ENCODE measurements at places on chromosomes 5 and 9.

- no peak for DNase-seq
Observed at GRCh38 chr5:84260140-84260539, 124.5 kb downstream of the EDIL3 start.

DNA sequence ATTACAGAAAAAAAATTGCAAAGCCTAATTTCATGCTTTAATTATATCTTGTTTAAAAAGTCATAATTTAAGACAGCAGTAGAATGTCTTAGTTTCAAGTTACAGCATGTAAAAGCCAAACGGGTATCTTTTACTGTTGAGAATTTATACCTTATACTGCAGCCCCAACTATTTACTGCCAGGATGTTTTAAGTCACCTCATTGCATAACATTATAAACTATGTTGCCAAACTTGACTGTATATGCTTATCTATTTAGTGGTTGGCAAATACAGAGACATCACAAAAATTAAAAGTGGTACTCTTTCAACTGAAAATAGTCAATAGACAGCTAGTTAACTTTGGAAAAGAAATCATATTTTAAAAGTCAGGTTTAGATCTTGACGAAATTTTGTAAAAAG, 119.5 kb downstream of the EDIL3 start:
- no peak for DNase-seq

GRCh38 chr5:4335078-4335477, 739.4 kb downstream of the IRX1 start:
- no peak for DNase-seq

DNA sequence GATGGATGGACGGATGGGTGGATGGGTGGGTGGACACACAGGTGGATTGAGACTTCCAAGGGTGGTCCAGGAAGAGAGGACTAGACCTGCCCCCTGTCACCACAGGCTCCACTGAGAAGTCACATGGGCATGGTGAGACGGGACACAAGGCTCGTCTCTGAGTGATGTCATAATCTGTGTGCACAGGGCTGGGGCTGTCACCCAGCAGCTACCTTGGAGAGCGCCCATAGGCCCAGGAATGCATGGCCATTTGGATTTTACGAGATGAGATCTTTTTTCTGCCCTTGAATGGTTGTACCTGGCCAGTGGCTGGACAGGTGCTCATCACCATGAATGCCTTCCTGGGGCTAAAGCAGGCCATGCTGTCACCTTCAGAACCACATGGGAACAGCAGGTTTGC, 3.1 kb downstream of the OLFM1 start:
- no peak for DNase-seq

GRCh38 chr5:89722538-89722937, 687.0 kb downstream of the CETN3 start:
- no peak for DNase-seq

- DNase-seq = peak; percentile 65
Observed at GRCh38 chr9:34254141-34254913, 74.7 kb downstream of the KIF24 start.

GRCh38 chr5:139474890-139475791, 4.3 kb downstream of the SMIM33 start:
- DNase-seq = peak; percentile 89

DNA sequence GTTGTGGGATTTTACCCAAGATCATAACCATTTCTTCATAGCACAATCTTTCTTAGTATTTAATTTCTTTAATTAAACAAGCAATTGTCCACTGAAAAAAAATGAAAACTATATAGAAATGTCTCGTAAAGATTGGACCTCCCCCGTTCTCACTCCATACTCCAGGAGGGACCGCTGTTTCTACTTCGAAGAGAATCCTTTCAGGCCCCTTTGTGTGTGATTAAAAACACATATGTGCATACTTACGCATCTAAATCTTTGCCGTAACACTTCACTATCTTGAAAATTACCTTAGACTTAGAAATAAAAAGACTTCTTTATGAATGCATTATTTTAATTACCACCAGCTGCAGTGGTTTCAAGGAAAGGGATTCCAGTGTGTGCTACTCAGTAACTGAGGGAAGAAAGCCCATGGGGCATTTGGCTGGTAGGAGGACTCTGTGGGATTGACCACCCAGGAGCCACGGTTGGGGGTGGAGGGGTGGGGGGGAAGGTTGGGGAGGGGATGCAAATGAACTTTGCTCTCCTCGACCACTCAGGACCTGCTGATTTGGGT, 209.1 kb downstream of the FAM114A2 start:
- no peak for DNase-seq
